Amniotic epithelial cell (primary cell): ENCODE measurements at places on chromosomes 6 and 20.

DNA sequence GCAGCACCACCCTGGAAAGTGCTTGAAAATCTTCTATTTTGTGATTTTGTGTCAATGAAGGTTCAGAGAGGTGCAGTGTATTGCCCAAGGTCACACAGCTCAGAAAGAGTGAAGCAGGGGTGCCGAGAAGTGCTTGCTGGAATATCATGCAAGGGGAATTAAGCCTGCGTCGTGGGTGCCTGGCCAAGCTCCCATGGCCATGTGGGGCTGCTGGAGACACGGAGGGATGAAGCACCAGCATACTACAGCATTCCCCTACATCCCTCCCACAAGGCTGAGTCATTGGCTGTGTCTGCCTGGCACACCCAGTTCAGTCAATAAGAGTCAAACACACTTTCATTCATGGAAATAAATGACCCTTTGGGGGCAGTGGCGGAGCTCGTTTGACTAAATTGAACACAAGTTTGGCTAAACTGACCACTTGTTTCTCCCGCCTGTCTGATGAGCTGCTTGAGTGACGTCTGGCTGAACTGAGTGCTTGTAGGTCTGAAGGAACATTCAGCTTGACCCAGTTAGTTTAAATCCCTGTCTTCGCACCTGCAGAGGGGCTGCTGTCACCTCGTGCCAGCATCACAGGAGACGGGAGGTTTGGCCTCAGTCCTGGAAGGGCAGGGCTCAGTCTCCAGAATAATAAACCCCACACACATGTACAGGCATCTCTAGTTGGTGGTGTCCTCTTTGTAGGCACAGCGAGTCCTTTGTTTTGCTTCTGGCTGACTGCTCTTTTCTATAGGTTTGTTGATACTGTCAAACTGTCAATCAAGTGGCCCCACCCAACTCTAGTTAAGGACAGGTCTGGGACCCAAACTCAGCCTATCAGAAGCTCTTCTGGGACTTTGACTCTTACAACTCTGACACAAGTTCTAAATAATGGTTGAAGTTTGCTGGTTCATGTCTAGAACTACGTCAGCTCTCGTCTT, 8.4 kb upstream of the TGM2 start:
- peak; percentile 94 for DNase-seq

DNA sequence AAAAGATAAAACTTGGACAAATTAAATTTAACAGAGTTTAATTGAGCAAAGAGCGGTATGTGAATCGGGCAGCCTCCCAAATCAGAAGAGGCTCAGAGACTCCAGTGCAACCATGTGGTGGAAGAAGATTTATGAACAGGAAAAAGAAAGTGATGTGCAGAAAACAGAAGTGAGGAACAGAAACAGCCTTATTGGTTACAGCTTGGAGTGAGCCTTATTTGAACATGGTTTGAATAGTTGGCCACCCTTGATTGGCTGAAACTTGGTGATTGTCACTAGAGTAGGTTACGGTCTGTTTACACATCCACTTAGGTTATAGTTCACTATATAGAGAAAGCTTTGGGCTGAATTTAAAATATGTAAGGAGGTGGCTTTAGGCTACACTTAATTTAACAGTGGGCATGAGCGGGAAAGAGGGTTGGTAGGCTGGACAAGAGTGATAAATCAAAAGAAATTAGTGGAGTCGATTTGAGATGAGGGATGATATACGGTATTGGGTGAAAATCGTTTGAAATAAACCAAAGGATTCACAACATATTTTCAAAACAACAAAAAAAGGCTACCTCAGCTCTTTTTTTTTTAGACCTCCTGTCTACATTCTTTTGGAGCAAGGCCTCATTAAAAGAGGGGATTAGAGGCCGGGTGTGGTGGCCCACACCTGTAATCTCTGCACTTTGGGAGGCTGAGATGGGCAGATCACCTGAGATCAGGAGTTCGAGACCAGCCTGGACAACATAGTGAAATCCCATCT, 84.3 kb upstream of the PREP start:
- DNase-seq, result no peak

DNA sequence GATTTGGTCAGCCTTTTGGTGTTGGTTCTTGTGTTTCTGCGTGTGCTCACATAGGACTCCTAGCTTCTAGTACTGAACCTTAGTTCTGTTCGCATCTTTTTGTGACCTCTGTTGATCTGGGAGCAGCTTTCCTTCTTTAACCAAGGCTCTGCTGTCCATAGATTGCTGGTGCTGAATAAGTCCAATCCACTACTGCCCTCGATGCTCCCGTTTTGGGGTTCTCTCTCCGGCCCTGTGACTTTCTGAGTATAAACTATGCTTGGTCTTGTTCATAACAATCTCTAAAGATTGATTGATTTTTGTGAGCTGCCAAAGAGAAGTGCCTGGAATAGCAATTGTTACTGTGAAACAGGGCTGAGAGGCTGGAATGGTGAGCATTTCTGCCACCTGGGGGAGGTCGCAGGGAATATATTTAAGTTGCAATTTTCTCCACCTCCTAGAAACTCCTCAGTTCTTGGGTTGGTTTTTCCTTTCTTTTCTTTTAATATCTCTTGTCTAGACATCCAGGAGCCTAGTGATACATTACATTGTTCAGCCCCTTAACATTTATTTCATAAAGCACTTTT, 422.9 kb upstream of the CHD6 start:
- DNase-seq, result no peak

GRCh38 chr6:149065658-149066556, 251.6 kb upstream of the TAB2 start:
- DNase-seq, result no peak

GRCh38 chr6:151052021-151052646, 186.6 kb downstream of the MTHFD1L start:
- DNase-seq, result no peak

GRCh38 chr6:143969077-143969476, 39.0 kb downstream of the PLAGL1 start:
- DNase-seq, result no peak

GRCh38 chr6:4169028-4169789, 33.8 kb upstream of the ECI2 start:
- peak; percentile 44 for DNase-seq

- DNase-seq, result peak; percentile 56
Observed at GRCh38 chr20:53937339-53937741, 133.1 kb downstream of the BCAS1 start.

DNA sequence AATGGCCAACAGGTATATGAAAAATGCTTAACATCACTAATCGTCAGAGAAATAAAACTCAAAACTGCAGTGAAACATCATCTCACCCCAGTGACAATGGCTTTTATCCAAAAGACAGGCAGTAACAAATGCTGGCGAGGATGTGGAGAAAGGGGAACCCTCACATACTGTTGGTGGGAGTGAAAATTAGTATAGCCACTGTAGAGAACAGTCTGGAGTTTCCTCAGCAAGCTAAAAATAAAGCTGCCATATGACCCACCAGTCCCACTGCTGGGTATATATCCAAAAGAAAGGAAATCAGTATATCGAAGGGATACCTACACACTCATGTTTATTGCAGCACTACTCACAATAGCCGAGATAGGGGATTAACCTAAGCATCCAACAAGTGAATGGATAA, 23.4 kb upstream of the INSM1 start:
- no peak for DNase-seq

DNA sequence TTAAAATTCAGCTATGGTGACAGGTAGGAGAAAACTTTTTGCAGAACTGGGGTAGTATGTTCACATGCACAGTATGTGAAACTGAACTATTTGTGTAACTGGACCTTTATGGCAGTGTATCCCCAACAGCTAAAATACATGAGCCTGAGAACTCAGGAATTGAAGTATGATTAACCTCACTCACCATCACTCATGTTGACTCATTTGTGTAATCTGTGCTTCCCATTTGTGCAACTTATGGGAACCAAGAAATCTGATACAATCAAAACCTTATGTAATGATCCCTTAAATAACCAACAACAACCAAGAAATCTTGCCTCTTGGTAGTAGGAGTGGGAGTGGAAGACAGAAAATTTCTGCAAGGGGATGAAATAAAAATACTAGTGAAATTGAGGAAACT, 674.9 kb downstream of the HDGFL1 start:
- DNase-seq, result peak; percentile 80

- DNase-seq, result peak; percentile 51
Observed at GRCh38 chr6:35343092-35343834, 905 bp downstream of the PPARD start.

- no peak for DNase-seq
Observed at GRCh38 chr6:14275493-14275851, 157.9 kb downstream of the CD83 start.

DNA sequence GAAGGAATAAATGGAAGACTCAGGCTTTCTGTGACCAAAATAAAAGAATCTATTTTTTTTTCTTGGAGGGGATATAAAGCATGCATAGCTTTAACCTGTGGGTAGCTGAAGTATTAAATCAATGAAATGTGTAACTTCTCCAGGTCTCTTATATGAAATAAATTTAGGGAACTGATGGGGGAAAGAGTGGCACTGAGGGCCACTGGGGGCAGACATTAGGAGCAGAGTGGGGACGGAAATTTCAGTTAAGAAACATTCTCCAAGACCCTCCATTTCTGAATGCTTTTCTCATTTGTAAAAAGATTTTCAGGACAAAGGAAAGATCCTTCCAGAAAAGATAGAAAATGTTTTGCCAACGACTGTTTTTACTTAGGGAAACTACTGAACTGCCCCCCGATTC, 131.0 kb downstream of the GPX5 start:
- no peak for DNase-seq

DNA sequence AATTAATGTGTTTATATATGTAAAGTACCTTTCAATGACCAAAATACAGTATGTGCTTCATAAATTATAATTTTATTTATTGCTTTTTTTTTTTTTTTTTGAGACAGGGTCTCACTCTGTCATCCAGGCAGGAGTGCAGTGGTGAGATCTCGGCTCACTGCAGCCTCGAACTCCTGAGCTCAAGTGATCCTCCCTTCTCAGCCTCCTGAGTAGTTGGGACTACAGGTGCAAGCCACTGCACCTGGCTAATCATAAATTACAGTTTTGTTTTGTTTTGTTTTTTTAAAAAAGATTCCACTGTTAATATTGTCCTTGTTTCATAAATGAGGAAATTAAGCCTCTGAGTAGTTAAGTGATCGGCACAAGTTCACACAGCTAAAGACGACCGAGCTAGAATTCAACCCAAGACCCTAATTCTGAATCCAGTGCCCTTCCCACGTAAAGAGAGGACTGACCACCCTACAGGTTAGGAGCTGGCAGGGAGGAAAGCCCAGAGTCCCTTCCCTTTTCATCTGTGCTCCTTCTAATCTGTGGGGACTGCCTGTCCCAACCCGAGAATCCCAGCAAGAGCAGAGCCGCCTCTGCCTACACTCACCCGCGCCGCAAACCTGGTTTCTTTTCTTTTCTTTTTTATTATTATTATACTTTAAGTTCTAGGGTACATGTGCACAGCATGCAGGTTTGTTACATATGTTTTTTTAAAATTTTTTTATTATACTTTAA, 8.5 kb upstream of the GDF5 start:
- no peak for DNase-seq

GRCh38 chr6:101689156-101689555, 295.6 kb downstream of the GRIK2 start:
- DNase-seq, result no peak

DNA sequence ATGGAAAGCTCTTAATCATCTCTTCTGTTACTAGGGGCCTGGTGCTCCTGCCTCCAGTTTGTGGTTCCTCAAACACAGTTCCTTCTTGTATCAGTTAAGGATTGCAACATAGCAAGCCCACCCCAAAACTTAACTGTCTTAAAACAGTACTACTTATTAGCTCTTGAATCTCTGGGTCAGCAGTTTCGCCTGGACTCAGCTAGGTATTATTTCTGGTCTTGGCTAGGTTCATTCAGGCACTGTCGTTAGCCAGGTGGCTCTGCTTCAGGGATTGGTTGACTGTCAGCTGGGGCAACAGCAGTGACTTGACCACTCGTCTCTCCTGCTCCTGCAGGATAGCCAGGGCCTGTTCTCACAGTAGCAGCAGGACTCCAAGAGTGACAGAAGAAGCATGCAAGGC, 30.0 kb upstream of the RALY start:
- no peak for DNase-seq

DNA sequence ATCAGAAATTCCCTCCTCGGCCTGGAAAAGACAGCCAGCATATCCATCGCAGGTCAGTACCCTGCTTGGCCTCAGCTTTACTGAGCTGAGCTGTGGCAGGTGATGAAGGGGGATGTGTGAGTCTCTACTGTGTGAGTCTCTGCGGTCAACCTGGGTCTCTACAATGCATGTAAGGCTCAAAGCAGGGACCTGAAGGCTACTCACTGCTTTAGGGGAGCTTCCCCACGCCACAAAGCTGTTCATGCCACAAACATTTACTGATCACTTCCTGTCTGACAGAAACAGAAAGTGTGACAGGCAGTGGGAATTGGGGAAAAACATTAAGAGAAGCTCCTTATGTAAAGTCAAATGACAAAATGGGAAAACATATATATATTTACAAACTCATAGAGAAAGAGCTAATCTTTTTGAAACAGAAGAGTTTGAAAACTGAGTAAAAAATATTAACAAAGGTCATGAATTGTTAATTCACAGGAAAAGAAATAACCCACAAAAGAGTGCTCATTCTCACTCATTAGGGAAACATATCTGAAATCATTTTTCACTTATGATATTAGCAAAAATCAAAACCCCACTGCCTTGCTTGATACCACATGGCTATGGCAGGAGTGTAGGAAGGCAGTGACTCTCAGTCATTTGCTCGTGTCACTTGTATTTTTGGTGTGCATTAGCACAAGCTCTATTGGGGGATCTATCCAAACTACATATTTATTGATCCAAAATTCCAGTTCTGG, 5.8 kb downstream of the BTN3A3 start:
- no peak for DNase-seq

- no peak for DNase-seq
Observed at GRCh38 chr6:136188486-136188885, 61.6 kb downstream of the MTFR2 start.

DNA sequence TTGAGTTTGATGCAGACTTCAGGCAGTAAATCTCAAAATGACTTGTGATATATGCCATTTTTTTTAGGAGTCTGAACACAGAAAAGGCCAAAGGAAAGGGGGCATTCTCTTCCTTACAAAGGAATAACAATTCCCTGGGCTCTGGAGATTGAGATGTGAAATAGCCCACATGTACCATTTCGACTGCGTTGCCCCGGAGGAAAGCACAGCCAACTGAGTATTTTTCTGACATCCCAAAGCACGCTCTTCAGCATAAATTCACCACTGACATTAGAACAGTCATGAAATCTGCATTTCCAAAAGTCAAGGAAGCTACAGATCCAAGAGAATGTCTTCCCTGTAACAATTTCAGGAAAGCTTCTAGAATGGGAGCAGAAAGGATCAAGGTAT, 7.8 kb downstream of the ELOVL2 start:
- DNase-seq, result no peak

DNA sequence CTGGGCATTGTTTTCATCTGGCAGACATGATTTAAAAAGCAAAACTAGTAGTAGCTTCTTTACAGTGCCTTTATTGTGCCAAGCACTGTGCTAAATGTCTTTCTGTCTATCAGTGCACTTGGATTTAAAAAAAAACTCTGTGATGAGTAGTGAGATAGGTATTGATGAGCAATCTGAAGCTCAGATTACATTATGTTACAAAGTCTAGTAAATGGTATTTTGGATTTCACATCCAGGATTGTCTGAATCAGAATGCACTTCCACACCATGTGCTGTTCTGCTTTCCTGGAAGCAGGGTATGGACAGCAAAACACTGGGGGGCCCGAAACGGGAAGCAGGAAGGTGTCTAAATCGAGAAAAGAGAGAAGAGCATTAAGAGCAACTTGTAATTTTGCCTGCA, 103.4 kb upstream of the CCN2 start:
- peak; percentile 24 for DNase-seq
